Left kidney (tissue), 8 donors: ENCODE measurements at places on chromosomes 5 and 9.

DNA sequence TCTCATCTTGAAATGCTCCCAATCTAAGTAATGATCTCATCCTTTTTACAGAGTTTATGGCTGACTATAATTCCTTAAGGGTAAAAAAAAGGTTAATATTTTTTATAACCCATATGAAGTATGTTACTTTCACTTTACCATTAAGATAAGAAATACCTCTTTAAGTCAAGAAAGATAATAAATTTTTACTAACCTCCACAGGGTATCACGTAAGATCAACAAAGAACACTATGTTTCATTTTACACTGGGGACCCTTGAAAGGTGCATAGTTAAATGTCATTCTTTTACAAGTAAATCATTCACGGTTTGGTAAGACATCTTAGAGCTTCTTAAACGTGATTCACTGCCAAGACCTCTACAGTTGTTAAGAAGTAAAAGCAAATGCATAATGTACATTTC is 472.7 kb upstream of the CDH9 start:
- DNase-seq: no peak

- no peak for DNase-seq
Observed at GRCh38 chr5:66655395-66656324, 59.5 kb downstream of the MAST4 start.

DNA sequence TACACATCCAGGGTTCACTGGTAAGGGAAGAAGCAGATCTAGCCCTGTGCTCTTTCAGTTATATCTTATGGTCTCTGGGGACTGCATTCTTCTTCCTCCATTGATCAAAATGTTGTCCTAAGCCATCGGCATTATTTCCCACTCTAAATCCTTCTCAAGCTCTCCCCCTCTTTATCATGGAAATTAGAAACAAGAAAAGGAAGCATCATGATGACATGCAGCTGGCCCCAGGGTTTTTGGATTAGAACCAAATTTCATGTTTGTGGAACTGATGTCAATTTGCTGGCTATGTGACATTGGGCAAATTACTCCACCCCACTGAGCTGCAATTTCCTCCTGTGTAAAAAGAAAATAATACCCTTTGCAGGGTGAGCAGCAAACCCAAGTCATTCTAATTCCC is 39.5 kb downstream of the MFAP3 start:
- DNase-seq: no peak

DNA sequence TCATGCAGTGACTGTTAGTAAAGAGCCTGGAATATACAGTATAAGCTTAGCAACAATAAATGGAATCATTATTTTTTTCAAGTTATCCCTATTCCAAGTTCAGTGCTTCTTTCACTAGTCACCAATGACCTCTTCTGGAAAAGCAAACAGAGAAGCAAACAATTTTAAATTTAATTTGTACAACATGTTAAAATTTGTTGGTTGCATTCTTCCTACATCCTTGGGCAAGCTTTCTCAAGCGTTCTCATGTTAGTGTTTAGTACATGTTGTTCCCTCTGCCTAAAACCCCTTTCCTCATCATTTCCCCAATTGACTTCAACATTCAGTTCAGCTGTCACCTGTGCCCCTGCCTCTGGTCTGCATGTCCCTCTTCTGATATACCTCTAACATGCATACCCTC is 123.4 kb downstream of the SEC61B start:
- DNase-seq: no peak

DNA sequence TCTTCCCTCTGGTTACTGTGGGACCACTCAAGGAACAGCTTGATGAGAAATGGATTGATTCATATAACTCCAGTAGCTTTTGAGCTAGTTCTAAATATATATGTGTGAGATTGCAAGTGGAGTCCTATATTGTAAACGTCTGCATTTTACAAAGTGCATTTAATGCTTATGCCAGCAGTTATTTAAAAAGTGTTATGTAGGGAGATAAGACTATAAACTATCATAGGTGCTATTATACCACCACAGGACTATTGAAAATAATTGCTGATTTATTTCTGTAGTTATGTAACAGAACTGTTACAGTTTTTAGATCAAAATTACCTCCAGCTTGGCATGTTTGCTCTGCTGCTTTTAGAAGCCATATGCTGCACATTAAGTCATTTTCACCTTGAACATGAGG is 36.2 kb downstream of the PTCD2 start:
- no peak for DNase-seq

DNA sequence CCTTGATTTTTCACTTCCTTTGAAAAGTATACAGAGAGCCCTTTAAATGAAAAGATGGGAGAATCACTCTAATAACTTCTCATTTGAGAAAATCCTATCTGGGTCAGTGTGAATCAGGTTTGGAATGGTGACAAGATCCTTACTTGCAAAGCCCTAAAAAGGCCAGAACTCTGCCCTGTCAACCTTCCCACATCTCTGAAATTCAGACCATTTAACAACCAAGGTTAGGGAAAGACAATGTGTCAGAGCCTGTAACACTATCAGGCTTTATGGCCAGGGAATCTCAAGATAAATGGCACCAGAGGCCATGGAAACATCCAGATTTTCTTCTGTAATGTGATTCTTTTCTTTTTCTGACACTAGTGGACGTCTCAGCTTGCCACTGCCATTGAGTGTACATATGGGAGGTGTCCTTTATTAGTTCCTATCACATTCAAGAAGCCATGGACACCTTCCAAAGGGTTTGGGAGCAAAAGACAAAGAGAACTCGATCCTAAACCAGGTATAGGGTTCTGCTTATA is 165.7 kb upstream of the GPR151 start:
- DNase-seq: peak; percentile 15

- no peak for DNase-seq
Observed at GRCh38 chr5:156271569-156271968, 55.4 kb upstream of the SGCD start.

- DNase-seq: no peak
Observed at GRCh38 chr5:90096415-90097081, 313.0 kb downstream of the CETN3 start.

GRCh38 chr5:8700671-8701070 is 831.7 kb downstream of the MTRR start:
- DNase-seq: no peak

DNA sequence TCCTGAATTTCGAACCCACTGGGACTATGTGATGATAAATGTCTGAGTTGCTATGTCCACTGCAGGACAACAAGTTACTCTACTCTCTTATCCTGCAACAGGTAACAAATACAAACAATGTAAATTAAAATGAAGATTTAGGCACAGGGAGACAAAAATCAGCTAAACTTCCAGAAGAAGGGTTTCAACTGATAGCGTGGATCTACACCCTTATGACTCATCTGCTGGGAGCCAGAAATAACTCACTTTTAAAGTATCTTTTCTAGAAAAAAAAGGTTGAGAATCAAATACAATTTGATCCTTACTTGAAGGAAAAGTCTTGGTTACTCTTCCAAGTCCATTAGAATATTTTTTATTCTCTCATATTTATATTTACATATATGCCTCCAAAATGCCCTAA is 21.4 kb downstream of the PJA2 start:
- DNase-seq: no peak

DNA sequence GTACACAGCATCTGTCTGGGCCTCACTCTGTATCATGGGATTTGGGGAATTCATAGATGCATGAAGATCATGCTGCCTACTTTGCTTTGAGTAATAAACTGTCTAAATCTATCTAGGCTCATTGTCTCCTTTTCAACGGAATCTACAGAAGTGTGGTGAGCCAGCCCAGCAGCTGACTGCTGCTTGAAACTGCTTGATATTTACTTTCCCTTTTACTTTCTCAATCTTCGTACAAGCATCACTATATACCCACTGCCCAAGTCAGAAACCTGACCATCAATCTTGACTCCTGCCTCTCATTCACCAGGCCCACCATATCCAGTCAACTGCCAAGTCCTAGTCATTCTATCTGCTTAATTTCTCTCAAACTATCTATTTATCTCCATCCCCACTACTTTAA is 142.9 kb downstream of the NR2F1-AS1 start:
- DNase-seq: no peak

DNA sequence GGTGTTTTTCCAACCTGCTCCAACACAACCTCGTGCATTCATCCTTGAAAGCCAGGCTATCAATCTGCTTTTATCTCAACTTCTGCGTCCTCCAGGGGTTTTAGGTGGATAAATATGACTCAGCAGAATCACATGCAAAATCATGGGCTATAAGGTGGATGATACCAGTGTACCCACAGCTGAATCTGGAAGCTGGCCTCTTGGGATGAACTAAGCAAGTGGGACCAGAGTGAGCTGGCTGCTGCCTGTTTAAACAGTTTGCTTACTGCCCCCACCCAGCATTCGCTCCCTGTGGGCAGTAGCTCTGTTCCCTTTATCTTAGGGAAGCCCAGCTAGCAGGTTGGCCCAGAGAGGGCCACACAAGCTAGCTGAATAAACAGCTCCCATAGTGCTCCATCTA is 194.0 kb downstream of the CRB2 start:
- no peak for DNase-seq

DNA sequence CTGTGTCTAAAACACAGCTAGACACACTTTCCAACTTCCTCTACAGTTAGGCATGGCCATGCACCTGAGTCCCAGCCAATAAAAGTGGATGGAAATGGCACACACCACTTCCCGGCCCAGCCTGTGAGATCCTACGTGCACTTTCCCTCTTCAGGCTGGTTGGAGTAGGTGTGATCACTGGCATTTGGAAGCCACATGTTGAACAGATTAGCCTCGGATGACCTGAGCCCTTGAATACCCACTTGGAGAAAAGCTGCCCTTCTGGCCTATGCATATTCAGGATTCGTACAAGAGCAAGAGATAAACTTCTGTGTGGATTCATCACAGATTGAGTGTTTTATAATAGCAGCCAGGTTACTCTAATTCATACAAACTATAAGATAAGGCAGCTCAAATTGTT is 359.0 kb upstream of the SLC30A5 start:
- no peak for DNase-seq

DNA sequence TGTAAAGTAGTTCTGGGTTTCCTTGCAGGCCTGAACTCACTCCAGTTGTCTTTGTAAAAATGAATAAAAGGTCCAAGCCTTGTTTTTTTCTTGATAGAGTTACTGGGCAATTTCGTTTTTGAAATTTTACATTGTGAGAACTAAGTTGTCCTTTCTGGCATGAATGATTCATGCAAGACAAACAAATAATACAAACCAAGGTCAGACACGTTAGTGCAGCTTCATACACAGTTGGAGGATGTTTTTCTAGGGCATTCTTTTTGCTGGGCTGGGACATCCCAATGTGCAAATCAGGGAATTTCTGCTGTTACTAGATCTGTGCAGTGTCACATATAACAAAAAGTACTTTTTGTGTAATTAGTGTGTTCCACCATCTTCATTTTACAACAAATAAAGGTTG is 96.0 kb downstream of the MEGF10 start:
- no peak for DNase-seq

DNA sequence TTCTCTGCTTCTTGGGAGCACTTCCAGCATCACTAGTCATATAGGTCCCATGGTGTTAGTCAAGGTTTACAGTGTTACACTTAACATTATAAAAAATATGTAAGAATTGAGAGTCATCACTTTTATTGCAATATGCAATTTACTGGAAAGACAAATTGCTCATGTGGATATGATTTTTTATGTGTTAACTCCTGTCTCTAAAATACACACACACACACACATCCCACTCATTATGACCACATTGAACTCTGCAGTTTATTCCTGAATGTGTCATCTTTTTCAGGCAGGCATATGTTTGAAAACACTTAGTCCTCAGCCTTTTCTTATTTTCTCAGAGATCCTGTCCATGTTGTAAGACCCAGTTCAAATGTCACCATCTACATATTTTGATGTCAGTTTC is 148.5 kb upstream of the MRPS30 start:
- no peak for DNase-seq

GRCh38 chr9:81559709-81560108 is 129.6 kb downstream of the TLE1 start:
- no peak for DNase-seq

DNA sequence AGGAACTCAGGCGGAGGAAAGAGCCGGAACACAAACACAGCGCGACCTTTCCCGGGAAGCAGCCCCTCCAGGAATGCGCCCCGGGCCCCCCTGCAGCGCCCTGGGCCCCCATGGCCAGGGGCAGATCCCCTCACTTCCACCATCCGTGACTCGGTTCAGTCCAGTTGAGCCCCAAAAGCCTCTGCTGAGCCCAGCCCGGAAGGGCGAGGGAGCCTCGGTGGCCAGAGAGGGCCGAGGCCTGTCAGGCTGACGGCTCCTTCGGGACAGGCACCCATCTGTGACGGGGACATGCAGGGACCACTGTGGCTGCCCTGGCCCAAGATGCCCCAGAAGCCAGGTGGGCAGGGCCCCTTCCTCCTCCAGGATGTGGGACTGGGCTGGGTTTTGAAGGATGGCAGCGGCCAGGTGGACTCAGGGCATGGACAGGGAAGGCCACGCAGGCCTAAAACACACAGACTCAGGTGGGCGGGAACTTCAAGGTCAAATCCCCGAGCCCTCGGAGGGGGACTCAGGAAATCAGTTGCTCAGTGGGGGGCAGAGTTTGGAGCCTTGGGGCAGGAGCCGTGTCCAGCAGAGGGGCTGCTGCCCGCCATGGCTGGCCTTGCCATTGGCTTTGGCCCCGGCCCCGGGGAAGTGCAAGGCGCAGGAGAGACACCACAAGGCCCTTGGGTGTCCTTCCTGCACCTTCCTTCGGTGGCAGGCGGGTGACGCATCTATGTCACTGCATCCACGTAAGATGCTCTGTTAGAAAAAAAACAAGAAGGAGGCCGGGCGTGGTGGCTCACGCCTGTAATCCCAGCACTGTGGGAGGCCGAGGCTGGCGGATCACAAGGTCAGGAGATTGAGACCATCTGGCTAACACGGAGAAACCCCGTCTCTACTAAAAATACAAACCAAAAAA is 29.7 kb upstream of the ABO start:
- DNase-seq: no peak

- DNase-seq: no peak
Observed at GRCh38 chr5:133317558-133317957, 265.7 kb downstream of the HSPA4 start.

- DNase-seq: no peak
Observed at GRCh38 chr9:135220601-135221575, 133.4 kb downstream of the OLFM1 start.

DNA sequence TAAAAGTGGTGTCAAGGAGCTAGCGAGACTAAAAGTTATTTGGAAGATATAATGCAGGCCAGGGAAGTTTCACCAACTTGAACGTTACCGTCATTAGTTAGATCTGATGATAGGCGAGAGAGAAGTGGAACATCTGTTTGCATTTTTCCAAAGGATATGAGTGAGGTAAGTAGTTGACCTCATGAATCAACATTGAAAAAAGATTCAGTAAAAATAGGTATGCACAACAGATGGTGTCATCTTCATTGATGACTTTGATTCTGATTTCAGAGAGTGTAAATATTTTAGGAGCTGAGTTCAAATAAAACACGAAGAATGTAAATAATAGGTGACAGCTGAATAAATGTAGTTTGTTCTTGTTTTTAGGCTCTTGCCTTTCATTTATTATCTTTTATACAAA is 998.9 kb upstream of the CDH6 start:
- no peak for DNase-seq

DNA sequence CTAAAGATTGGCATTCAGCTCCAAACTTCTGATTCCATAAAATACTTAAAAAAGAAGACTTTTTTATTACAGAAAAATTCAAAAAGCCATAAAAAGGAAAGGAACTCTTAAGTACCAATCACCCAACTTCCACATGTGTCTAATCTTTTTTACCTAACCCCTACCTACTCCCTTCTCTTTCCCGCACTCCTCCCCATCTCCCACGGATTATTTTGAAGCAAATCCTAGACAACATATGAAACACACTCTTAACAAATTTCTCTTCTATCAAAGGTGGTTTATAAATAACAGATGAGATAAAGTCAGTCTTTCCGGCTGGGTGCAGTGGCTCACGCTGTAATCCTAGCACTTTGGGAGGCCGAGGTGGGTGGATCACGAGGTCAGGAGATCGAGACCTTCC is 5.9 kb upstream of the DENND4C start:
- DNase-seq: no peak

- no peak for DNase-seq
Observed at GRCh38 chr9:36832164-36832795, 201.8 kb downstream of the PAX5 start.
